GM06990 (cell line): ENCODE measurements at places on chromosomes 13 and 19.

- DNase-seq, result no peak
Observed at GRCh38 chr13:82165396-82166174, 1716.7 kb downstream of the SLITRK1 start.

- DNase-seq, result no peak
Observed at GRCh38 chr13:109782066-109782822, 4.1 kb downstream of the IRS2 start.

DNA sequence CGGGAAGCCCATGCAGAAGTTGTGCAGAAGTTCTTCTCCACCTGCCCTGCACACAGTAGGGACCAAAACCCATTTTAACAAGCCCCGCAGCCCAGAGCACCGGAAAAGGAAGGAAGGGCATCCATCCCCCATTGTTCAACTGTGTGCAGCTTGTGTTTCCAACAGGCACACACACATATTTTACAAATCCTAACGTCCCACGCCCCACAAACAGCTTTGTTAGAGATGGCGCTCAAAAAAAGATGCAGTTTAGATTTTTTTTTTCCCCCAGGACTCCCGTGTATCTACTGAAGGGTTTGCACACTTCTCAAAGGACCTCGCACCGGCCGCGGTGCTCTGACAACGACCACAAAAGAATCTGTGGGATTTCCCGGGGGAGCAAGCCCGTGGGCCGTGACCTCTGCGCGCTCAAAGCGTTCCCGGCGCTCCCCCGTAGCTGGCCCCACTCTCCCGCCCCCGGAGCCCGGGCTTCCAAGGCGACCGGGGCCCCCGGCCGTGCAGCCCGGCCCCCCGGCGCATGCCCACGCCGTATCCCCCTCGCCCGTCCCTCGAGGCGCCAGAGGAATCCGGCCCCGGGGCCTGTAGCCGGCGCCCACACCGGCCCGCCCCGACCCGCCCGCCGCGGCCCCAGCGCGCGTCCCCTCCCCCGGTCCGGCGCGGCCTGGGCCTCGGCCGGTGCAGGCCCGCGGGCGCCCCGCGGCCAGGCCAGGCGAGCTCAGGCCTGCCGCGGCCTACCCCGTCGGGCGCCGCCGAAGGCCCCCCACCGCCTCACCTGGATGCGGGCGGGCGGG, 523 bp downstream of the ELAVL1 start:
- no peak for DNase-seq

DNA sequence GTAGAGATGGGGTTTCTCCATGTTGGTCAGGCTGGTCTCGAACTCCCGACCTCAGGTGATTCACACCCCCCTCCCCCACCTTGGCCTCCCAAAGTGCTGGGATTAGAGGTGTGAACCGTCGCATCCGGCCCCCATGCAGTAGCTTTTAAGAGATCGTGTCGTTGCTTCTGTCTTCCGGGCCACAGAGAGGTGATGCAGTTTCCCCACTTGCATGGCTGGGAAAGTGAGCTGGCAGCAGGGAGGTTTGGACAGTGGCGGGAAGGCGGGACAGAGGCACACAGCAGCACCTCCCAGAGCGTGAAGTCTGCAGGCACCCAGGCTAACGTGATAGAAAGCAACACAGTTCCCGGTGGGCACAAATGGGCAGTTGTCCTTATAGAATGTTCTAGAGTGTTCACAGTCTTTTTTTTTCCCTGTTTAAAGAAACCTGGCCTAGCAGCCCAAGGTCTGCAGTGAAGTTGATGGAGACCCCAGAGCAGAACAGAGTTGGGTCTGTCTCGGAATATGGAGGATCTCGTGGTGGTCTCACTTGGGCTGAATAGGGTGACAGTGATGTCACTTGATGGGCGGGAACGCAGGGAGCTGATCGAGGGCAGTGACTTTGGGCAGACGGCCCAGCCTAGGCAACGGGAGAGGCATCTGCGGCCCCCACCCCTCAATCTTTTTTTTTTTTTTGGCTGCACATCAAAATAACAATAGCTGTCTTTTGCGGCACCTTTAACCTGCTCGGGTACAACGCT, 4.9 kb downstream of the UHRF1 start:
- no peak for DNase-seq

- DNase-seq, result no peak
Observed at GRCh38 chr13:37599519-37599918, 951 bp upstream of the POSTN start.

- DNase-seq, result no peak
Observed at GRCh38 chr13:40189426-40189825, 477.0 kb downstream of the FOXO1 start.
